ENCODE measurements at places on chromosomes 12 and 14.

DNA sequence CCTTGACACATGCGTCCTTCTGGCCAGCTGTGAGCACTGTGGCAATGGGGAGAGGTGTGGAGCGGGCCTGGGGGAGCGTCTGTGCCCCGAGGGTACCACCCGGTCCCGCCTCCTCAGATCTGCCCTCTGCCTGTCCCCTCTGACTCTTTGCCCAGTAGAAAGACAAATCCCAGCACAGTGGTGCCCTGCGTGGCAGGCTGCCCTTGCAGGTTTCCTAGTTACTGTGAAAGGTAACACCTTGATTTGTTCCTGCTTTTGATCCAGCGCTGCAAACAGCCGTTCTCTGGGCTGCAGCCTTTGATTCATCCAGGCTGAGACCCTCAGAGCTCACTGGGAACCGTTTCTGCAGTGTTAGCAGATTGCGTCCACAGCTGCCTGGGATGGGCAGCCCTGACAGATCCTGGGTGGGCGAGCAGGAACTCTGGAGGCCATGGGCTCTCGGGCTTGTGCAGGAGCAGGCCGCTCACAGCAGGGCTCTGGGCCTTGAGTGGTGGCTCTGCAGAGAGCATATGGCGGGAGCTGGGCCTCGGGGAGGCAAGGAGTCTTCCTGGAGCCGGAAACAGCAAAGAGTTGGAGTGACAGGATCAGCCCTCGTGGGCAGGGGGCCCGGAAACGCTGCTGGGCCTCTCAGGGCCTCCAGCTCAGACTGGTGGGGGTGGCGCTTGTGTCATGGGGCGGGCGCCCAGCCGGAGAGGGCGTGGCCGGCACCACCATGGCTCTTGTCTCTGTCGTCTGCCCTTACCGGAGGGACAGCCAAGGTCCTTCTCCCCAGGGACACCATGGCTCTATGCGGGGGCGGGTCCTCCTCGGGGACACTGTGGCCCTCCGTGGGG is 16.6 kb downstream of the FBRSL1 start:
- DNase-seq = no peak

GRCh38 chr14:76131071-76131965 is 20.4 kb upstream of the GPATCH2L start:
- DNase-seq = no peak

DNA sequence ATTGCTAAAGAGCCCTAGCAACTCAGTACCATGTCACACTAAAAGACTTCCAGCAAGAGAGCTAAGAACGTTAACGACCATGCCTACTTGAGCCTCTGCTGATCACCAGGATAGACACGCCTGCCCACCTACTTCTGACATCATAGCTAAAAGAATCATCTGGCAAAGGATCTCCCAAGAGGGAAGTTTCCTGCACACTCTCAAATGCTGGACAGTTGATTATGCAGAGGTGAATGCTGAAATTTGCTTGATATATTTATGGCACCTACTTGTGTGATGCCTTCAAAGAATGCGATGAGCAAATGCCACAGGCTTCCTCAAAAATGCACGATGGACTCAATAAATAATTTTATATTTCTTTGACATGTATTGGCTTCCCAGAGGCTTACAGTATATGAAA is 113.6 kb downstream of the GALC start:
- no peak for DNase-seq

DNA sequence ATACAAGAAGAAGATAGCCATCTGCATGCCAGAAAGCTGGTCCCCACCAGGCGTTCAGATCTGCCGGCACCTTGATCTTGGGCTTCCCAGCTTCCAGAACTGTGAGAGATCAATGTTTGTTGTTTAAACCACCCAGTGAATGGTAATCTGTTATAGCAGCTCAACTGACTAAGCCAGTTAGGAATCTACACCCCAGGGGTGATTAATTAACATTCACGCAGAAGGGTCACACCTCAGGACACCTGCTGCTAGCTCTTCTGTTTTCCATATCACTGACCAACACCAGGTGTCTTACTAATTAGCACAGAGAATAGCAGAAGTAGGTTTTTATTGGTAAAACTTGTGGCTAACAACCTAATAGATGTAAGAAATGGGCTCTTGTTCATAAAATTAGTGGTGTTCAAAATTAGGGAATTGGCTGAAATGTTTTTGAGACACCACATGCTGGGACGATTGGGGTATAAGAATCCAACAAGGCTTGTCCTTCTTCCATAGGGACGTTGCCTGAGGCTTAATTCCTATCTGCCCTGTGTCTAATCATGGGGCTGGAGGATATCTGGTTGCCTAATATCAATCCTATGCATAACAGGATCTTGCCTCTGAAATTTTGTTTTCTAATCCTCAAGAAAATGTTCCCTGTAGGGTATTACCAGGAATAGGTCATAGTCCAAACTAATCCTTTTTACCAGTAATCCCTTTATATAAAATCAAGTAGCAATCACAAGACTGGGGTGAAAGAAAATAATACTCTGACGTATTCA is 42.0 kb upstream of the CHST11 start:
- DNase-seq = no peak

DNA sequence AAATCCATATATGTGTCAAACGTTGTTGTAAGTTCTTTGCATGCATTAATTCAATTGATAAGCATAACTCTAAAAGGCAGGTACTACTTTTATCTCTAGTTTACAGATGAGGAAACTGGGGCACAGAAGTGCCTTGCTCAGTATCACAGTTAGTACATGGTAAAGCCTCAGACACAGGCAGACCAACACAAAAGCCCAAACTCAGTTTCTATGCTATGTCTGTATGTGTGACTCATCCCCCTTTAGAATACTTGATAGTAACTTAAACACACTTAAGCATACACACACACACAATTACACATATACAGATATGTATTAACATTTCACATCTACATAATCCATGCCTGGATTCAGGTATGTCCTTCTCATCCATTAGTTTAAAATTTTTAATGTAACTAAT is 88.0 kb downstream of the EPS8 start:
- no peak for DNase-seq

- no peak for DNase-seq
These were observed 16.5 kb downstream of the CLEC1A start for GRCh38 chr12:10082117-10082874.

- no peak for DNase-seq
These were observed 151.6 kb downstream of the SYT1 start for GRCh38 chr12:79016181-79016580.

GRCh38 chr14:91015435-91015834 is 45.0 kb downstream of the RPS6KA5 start:
- no peak for DNase-seq

DNA sequence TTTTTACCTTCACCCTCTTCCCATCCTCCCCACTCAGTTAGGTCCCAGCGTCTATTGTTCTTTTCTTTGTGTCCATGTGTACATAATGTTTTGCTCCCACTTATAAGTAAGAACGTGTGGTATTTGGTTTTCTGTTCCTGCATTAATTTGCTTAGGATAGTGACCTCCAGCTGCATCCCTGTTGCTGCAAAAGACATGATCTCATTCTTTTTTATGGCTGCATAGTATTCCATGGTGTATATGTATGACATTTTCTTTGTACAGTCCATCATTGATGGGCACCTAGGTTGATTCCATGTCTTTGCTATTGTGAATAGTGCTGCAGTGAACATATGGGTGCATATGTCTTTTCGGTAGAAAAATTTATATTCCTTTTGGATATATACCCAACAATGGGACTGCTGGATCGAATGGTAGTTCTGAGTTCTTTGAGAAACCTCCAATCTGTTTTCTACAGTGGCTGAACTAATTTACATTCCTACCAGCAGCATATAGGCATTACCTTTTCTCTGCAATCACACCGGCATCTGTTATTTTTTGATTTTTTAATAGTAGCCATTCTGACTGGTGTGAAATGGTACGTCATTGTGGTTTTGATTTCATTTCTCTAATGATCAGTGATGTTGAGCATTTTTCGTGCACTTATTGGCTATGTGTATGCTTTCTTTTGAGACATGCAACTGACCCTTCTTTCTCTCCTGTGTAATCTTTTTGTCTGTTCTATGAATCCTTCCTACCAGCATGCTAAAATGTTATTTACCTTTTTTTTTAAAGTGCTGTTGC is 279.7 kb upstream of the AMIGO2 start:
- no peak for DNase-seq

GRCh38 chr12:57868221-57868620 is 21.7 kb upstream of the CTDSP2 start:
- no peak for DNase-seq

GRCh38 chr12:19998411-19998810 is 369.9 kb upstream of the PDE3A start:
- no peak for DNase-seq

GRCh38 chr12:40022850-40023249 is 83.0 kb downstream of the SLC2A13 start:
- DNase-seq = no peak

DNA sequence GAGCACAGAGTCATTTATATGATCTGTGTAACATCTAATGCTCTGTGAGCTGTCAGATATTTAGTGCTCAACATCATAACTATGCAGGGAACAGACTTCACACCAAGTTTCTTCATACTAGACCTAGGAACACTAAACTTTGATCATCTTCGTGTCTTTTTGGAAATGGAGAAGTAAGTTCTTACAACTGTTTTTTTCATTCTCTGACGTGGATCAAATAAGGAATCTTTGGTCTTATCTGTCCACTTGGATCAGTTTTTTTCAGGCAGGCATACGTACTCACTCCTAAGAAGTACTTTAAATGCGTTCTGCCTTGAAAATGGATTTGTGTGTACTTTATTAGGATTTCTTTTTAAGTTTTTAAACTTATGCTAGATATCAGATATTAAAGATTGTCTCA is 191.0 kb downstream of the FBXL14 start:
- DNase-seq = no peak

GRCh38 chr12:131422744-131423143 is 288.1 kb upstream of the SFSWAP start:
- no peak for DNase-seq

- DNase-seq = no peak
These were observed 95.7 kb downstream of the SAMD4A start for GRCh38 chr14:54662491-54663133.

DNA sequence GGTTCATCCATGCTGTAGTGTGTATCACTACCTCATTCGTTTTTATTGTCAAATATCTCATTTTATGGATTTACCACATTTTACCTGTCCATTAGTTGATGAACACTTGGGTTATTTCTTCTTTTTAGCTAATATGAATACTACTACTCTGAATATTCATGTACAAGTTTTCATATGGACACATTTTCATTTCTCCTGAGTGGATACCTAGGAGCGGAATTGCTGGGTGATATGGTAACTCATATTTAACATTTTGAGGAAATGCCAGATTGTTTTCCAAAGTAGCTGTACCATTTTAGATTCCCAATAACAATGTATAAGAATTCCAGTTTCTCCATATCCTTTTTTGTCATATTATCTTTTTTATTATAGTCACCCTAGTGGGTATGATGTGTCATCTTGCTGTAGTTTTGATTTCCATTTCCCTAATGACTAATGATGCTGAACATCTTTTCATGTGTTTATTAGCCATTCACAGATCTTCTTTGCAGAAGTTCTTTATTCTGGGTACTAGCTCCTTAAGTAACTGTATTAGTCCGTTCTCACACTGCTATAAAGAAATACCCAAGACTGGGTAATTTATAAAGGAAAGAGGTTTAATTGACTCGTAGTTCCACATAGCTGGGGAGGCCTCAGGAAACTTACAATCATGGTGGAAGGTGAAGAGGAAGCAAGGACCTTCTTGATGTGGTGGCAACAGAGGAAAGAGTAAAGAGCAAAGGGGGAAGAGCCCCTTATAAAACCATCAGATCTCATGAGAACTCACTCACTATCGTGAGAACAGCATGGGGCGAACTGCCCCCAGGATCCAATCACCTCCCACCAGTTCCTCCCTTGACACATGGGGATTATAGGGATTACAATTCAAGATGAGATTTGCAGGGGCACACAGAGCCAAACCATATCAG is 11.9 kb downstream of the NRDE2 start:
- no peak for DNase-seq

DNA sequence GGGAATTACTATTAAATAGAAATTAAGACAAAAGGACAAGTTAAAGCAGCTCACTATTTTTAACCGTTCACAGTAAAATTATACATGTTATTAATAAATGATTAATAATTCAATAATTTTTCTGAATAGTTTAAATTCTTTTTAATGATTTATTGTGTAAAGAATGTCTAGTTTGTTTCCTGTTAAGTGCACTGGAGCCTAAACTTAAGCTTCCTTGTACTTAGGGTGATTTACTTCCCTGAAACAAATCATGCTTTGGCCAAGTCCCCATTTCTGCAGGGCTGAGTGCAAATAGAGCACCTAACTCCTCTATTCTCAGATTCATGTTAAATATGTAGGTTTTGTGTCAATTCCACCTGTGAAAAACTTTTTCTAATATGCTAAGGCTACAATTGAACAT is 188.9 kb upstream of the PDZRN4 start:
- DNase-seq = no peak

GRCh38 chr14:60642270-60643140 is 6.8 kb downstream of the SIX1 start:
- no peak for DNase-seq

DNA sequence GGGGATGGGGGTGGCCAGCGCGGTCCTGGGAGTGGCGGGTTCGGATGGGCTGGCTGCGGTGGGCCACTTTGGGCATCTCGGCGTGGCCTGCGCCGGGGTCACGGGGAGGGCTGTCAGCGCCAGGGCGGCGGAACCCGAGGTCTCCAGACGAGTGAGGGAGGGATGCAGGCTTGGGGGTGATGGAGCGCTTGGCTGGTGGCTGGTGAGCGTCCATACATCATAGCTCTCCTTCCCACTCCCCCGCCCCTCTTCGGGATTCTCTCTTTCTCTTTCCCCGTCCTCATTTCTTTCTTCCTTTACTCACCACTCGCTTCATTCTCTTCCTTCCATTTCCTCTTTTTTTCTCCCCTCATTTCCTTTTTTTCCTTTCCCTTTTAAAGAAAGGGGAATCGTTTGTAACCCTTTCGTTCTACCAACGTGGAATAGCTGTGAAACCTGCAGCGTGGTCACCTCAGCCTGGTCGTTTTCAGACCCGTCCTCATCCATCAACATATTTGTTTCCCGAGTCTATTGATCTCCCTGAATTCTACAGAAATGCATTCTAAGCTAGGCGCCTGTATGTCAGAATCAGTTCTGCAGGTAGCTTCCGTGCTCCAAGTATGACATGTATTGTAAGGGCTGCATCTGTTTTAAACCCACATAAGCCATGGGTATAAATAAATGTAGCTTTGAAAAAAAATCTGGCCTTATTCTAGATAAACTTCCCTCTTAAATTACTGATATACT is 260.3 kb upstream of the E2F7 start:
- no peak for DNase-seq

GRCh38 chr14:89618811-89619551 is 201.9 kb upstream of the FOXN3 start:
- DNase-seq = peak; percentile 62

DNA sequence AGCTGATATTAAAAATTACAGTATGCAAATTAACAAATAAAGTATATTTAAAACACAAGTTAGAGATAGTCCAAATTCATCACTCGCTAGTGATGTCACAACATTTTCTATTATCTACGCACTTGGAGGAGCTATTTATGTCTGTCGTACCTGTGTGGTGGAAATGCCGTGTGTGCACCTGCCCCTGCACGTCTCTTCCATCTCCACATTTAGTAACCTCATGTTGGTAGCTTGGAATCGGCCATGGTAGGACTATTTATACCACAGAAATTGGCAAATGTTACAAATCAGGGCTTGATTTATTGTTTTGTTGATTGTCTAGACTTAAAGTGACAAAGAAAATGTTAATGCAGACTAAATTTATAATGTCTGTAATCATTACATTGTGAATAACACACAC is 62.6 kb upstream of the NTF3 start:
- DNase-seq = no peak
